Effector memory CD4-positive, alpha-beta T cell (primary cell): ENCODE measurements at places on chromosomes 16 and 17.

DNA sequence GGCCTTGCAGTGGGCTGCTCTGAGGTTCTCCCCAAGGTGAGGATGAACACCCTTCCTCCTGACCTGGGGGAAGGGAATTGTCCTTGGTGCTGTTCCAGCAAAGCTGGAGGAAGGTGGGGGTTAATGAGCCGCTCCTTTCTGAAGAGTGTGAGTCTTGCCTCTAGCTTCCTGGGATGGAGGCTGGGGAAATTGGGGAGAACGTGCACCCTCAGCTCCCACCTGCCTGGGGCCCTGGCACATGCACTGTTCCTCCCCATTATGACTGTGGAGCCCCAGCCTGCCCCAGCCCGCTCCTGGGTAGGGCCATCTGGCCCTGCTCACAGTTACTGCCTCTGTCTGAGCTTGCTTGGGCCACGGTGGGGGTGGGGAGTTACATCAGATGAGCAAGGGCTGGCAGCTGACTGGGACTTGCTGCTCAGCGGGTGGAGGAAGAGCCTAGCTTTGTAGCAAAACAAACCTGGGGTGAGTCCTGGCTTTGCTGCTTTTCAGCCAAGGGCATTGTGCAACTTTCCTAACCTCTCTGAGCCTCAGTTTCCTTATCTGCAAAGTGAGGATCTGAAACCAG is 11.1 kb downstream of the TNS4 start:
- DNase-seq = no peak

DNA sequence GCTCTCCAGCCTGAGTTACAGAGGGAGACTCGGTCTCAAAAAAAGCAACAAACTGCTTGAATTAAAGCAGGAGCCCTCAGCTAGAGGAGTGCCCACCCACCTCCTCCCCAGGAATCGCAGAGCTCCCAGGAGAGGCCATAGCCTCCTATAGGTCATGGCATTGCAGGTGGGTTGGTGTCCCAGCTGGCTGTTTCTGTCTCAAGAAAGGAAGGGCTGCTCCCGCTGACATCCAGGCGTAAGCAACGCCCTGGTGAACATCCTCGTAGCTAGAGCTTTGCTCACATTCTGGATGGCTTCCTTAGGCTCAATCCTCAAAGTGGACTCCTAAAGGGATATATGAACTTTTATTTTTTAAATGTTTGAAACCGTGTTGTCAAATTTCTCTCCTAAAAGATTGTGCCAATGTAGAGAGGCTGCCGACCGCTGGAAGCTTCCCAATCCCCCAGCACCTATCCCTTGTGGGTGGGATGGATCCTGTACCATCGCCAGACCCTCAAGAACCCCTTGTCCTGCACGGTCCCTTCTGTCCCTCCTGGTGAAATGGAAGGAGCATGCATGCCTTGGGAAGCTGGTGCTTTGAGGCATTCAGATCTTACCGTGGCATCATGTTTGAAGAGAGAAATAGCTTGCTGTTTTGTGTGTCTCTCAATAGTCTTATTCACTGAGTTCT is 5.9 kb downstream of the NLRC5 start:
- no peak for DNase-seq

DNA sequence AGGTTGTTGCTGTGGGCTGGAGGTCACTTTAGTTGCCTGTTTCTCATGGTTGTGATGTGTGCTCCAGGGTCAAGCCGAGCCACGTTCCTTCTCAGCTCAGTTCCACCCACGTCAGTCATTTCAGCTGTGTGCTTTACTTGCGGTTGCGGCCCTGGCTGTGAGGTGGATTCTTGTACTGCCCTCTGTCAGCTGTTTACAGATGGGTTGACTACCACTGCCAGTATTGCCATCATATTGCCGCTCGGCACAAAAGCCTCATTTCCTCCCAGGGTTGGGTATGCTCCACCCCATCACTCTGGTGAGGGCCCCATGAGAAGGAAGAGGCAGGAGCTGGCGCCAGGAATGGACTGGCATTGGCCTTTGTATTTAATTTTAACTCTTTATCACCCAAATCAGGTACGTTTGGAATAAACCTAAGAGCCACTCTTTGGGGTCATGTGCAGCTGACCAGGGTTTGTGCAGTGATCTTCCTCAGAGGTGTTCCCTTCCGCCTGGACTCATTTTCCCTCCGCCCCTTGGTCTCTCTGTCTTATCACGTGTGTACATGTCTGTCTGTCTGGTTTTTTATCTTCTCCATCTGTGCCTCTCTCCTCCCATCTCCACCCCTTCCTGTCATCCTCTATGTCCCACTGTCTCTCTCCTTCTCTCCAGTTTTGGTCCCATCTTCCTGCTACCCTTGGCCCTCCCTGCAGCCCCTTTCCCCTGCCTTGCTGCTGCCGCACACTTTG is 25.0 kb downstream of the METTL22 start:
- DNase-seq = no peak

- peak; percentile 9 for DNase-seq
Observed at GRCh38 chr16:31333686-31334649, 21.0 kb upstream of the ITGAX start.

- DNase-seq = no peak
Observed at GRCh38 chr17:64765191-64765889, 103.2 kb upstream of the SMURF2 start.

GRCh38 chr16:72743011-72743761 is 304.7 kb downstream of the ZFHX3 start:
- no peak for DNase-seq

DNA sequence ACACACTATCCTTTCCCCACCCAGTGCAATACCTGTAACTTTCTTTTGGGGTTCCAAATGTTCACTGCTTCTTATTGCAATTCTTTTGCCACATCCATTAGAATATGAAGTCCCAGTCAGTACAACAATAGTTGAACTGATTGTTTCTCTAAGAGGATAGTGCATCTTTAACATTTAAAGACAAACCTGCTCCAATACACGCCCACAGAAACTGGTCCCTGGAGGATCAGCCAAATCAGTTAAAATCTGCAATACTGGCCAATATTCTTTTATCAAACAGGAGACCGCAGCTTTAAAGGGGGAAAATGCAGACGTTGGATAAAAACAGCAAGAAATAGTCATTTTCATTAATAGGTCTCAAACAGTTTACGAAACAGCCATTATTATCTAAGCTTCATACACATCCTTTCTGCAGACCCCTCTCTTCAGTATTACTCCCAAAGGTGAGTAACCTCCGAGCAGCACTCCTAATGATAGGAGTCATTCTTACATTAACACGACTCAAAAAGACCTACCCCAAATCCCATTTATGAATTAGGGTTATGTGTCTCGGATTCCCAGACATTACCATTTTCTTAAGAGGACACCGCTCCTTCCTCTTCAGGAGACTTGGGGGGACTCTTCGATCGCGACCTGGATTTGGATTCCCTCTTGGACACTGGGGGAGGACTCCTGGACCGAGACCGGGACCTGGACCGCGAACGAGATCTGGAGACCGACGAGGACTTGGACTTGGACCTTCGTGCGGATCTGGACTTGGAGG is 1.4 kb downstream of the SRSF2 start:
- no peak for DNase-seq
